H7 (cell line): ENCODE measurements at places on chromosomes 6 and 20. TPM values are rescaled to one million over a fixed set of nuclear protein-coding genes. Genes with fewer than 3 reads are reported as not detected.

TNXB gene
- 2.7 and 4.4 TPM in 2 replicates for total RNA-seq

EMILIN3 gene
- total RNA-seq, result 6.2 and 7.9 TPM in 2 replicates

DNA sequence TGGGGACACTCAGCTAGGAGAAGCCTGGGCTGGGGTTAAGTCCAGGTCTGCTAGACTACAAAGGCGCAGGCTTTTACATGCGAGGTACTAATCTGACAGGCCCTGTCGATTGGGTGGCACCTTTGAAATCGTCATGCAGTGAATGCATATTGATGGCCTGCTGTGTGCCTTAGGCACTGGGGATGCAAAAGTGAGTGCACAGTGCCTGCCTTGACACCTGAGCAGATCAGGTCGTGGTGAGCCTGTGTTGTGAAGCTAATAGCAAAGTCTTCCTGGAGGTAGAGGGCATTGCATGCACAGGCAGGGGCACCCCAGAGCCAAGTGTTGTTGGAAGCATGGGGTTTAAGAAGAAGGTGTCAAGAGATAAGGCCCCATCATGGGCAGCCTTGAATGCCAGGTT lies 16.9 kb downstream of the LRRC1 start:
- DNase-seq, result no peak

GRCh38 chr6:25570578-25570977 lies 81.4 kb upstream of the SCGN start:
- DNase-seq, result no peak

EDN3 gene
- total RNA-seq, result not detected in 2 replicates

DNA sequence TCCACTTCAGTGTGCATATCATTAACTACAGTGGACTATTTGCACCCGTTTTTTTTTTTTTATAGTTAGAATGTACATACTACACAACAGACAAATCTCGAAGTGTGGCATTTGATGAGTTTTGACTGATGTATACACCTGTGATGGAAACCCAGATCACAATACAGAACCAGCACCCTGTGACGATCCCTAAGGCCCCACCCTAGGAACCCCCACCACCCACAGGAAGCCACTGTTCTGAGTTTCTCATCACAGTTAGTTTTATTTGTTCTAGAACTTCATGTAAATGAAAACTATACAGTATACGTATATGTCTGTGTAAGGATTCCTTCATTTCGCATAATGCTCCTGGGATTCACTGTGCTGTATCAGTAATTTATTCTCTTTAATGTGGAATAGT lies 102.8 kb downstream of the IRF4 start:
- DNase-seq, result no peak

SPATS1 gene
- not detected in 2 replicates for total RNA-seq

DNA sequence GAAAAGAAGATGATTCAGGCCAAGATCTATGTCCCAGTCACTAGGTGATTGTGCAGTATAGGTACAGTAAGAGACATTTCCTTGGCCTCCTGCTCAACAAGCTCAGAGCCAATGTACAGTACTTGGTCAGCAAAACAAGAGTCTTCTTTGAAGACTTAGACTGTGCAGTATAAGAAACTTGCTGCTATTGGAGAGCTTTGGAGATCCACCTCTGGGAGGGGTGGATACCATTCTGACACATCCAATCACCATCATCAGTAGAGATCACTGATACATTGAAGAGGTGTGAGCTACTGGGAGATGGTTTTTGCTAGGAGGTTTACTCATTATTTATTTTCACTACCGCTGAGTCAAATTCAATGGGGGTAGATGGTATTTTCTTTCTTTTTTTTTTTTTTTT lies 77.5 kb downstream of the UST start:
- no peak for DNase-seq

VEGFA gene
- 32.1 and 39.6 TPM in 2 replicates for total RNA-seq

TRIM39 gene
- total RNA-seq, result 12.2 and 13.9 TPM in 2 replicates

DNA sequence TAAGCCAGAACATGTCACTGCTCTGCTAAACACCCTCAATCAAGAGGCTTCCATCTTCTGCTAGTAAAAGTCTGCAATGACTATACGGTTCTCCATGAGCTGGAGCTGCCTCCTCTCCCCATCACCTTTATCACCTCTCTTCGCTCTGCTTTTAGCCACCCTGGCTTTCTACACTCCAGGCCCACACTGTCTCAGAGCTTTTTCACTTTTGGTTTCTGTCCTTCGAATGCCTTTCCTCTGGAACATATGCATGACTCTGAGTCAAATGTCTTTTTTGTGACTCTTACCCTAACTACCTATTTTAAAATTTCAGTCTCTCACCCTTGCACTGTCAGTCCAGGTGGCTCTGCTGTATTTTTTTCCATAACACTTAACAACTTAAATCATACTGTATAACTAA lies 525.4 kb upstream of the RNF217 start:
- no peak for DNase-seq

DNA sequence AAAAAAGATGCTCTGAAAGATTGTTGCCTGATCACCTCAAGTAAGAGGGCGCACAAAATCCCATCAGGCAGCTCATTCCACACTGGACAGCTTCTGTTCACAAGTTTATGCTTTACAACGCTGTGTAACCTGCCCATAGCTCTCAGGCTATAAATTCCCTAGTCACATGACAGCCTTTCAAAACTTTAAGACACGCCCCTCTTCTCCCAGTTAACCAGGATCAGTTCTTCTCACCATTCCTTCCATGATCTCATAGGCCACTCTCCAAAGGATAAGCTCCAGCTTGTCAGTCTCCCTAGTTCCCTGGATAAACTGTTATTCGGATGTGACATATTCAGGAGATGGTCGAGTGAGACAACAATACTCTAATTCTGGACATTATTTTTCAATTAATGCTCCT lies 15.0 kb downstream of the ADNP start:
- no peak for DNase-seq

DNA sequence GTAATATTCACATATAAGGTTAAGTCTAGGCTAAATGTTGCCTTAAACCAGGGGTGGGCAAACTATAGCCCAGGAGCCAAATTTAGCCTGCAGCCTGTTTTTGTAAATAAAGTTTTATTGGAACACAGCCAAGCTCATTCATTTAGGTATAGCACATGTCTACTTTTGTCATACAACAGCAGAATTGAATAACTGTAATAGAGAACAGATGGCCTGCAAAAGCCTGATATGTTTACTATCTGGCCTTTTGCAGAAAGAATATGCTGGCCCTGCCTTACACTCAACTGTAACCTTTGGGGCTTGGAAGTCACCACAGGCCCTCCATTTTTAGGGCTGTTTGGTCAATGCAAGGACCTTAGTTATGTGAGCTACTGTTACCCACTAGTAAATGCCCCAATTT lies 17.7 kb upstream of the BCLAF1 start:
- no peak for DNase-seq

DNA sequence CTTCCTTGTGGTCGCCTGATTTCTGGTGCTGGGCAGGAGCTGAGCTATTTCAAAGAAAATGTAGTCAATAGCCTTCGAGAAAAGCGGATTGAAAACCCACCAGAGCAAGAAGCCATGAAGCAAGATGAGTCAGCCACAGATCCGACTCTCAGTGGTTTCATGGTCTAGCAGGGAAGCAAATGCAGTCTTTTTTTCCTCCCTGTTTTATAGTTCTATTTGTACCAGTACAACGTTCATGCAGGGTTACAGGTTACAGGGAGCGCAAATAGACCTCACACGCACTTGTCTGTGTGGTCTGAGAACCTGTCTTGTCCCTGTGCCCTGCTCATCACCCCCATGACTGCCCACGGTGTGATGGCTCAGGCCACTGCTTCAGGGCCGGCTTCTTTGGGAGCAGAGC lies 309.8 kb upstream of the SUPT3H start:
- no peak for DNase-seq
